ENCODE measurements at places on chromosomes 7 and 10.

- no peak for DNase-seq
Observed at GRCh38 chr7:82339958-82340357, 103.6 kb downstream of the CACNA2D1 start.

- DNase-seq, result no peak
Observed at GRCh38 chr10:76150139-76150875, 718.9 kb downstream of the LRMDA start.

DNA sequence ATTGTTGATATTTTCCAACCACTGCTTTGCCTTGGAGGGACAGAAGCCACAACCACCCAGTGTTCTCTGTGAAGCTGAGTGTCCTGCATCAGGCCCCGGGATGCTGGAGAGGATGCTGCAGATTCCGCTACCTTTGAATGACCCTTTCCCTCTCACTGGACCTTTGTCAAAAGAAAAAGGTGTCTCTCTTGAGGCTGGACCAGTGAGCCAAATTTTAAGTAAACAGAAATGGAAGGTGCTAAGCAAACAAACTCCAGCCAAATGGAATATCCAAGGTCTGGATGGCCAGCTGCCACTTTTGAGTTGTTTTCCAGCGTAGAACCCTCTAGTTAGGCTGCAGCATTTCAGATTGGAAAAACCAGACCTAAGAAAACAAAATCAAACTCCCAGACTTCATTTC lies 145.5 kb downstream of the TRIL start:
- DNase-seq, result no peak

GRCh38 chr10:17001961-17002749 lies 127.5 kb downstream of the CUBN start:
- no peak for DNase-seq

GRCh38 chr7:7959979-7960670 lies 8.5 kb upstream of the GLCCI1 start:
- no peak for DNase-seq

- DNase-seq, result no peak
Observed at GRCh38 chr7:66356277-66356721, 151.2 kb downstream of the TPST1 start.

GRCh38 chr7:74143383-74143782 lies 30.8 kb upstream of the EIF4H start:
- DNase-seq, result no peak

- DNase-seq, result no peak
Observed at GRCh38 chr7:32536016-32536415, 40.7 kb downstream of the AVL9 start.

DNA sequence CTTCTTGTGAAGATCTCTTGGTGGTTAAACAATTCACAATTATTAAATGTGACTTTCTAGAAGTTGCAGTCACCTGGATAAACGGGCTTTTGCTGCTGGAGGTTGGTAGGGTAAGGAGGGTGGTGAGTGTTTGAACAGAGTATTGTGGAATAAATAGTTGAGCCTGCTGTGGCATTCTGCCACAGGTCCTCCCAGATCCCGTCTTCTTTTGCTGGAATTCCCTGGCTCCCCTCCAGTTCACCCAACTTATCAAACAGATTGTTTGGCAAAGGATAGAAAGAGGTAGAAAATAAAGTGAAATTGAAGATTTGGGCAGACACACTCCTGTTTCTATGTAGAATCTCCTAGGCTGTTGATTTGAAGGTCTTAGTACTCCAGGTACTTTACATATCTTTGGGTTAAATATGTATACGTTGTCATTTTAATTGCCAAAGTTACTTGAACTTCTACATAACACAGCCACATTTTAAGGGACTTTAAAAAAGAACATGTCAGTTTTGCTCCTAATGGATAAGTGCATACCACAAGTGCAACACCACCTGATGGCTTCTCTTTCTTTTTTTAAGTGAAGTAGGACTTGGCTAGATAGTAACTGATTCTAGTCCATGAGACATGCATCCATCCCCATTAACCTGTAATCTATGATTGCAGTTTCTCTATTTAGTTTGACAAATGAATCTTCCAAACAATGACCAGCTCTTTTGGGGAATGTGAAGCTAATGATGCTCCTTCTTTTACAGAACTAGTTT lies 83.0 kb downstream of the ARL4A start:
- no peak for DNase-seq

DNA sequence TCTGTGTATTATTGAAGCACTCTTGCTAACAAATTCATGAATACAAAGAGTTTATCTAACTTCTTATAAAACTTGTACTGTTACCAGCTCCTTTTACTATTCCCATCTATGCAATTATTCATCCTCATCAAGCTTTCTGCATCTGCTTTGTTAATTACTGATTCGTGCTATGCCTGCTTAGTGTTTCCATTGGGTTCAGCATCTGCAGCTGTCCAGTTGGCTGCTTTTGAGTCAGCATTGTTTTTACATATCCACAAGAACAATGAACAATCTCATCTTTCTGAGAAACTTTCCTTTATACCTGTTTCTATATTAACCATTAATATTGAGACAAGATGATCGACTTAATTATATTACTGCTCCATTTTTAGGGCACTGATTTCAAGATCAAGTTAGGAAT lies 19.6 kb upstream of the ANLN start:
- no peak for DNase-seq

- no peak for DNase-seq
Observed at GRCh38 chr10:4006051-4006450, 221.0 kb upstream of the KLF6 start.

DNA sequence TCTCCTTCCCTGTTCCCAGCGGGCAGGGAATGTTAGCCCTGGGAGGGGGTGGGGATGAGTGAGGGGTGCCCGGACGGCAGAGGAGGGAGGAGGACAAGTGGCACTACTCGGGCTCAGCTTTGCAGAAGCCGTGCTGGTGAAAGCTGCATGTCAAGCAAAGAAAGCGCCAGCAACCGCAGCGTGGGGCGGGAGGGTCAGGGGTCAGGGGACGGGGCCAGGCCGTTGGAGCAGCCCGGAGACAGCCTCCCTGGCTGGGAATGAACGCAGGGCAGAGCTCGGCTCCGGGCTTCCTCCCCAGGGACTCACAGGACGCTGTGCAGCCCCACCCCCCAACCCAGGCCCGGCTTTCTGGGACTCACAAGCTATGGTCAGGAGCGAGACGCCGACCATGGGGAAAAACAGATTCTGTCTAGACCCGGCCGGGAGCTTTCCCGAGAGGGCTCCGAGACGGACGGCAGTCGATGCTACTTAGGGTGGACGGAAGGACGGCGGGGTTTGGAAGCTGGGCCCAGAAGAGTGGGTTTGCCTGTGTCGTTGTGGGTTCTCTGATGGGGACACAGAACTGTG lies 113.4 kb downstream of the VIPR2 start:
- DNase-seq, result no peak

DNA sequence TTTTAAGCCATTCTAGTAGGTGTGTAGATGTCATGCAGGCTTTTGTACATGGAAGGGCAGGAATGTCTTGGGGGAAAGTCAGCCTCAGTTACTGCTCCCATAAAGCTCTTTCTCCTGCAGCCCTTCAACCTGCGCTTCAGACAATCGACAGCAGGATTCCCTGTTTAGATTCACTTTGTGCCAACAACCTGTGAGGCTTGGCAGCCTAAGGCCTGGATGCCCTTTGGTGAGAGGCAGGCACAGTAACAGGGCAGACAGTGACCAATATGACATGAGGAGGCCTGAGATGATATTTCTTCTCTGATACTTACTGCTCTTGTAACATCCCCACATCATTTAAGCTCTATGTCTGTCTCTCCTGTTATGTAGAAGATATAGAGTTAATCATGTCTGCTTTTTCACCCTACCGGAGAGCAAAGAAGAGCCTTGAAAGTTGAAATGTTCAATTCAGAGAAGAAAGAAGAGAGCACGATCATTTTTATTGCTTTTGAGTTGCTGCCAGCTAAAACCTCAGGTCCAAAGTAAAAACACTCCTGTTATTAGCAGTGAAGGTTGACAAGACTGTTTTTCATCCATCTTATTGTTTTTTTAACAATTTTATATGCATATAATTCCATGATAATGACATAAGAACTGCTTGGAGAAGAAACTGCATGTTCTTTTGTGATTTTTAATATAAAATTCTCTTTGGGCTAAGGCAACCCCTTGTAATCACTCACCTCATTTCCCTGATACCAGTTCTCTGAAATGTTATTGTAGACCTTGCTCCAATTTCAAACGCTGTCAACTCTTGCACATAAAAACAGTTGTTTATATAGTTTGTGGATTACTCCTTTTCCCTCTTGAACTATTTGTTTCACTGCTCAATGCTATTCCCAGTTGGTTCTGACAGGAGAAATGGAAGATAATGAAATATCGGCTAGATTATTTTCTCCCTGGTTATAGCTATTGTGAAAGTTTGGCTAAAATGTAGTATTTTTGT lies 140.9 kb downstream of the GALNT17 start:
- DNase-seq, result no peak

GRCh38 chr10:66928776-66929175 lies 2.9 kb downstream of the LRRTM3 start:
- DNase-seq, result no peak

DNA sequence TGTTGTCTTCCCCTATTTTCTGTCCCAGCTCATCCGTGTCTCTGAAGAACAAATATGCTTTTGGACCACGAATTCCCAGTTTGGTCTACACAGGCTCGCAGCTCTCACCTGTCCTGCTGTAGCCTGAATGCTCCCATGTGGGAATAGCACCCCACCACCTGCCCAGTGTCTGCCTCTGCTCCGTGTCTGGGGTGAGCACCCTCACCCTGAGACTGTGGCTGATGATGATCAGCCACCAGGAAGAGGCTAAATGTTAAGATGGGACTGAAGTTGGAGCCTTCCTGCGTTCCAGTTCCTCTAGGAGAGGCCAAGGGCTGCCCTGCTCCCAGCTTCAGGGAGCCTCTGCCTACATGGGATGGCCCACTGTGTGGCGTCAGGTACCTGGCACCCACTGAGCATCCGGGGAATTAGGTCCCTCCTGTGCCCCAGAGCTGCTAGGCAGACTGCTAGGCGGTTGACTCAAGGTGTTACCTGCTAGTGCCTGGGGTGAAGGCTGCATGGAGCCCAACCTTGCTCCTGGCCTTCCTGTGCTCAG lies 3.7 kb downstream of the PGAM2 start:
- no peak for DNase-seq

GRCh38 chr7:373818-374705 lies 84.1 kb downstream of the FOXL3 start:
- DNase-seq, result no peak

GRCh38 chr7:115678086-115678982 lies 352.2 kb downstream of the TFEC start:
- no peak for DNase-seq

GRCh38 chr7:151539088-151539671 lies 19.5 kb upstream of the RHEB start:
- no peak for DNase-seq

DNA sequence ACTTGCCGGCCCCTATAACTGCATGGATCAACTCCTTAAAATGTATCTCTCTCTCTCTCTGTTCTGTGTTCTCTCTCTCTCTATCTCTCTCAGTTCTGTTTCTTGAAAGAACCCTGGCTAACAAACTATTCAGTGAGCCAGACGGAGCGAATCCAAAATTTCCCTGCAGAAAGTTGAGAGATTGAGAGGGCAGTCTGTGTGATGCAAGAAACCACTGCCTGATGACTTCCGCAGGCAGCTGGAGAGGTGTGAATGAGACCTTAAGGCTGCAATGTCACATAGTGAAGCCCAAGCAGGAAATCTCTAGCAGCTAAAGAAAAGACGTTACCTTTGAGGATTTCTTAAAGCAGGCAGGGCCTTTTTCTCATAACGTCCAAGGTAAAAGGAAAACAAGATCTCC lies 17.3 kb downstream of the FAM107B start:
- DNase-seq, result no peak

GRCh38 chr10:69449841-69450240 lies 1.4 kb upstream of the TSPAN15 start:
- DNase-seq, result peak; percentile 24

Measured in stimulated activated CD8-positive, alpha-beta memory T cell treated with anti-CD3 and anti-CD28 coated beads, Interleukin-4, amount 100 ng/mL, for 24 hours (primary cell).